ENCODE measurements at places on chromosomes 5 and 9.

- no peak for DNase-seq
Observed at GRCh38 chr9:129185991-129186390, 7.9 kb upstream of the IER5L start.

DNA sequence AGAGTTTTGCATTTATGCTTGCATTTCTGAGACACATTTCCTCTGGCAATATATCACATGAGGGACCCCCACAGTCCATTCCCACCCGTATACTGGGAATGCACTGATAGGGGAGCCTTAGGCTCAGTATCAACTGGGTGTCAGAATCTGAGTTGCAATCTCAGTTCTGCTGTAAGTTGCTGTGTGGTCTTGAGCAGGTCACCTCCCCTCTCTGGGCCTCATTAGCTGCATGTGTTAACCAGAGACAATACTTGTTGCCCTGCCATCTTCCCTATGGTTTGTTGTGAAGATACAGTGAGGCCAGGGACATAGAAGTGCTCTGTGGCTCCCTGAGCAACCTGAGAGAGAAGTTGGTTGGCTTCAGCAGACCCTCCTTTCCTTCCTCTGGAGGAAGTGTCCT lies 55.7 kb upstream of the TGFBR1 start:
- DNase-seq, result no peak

DNA sequence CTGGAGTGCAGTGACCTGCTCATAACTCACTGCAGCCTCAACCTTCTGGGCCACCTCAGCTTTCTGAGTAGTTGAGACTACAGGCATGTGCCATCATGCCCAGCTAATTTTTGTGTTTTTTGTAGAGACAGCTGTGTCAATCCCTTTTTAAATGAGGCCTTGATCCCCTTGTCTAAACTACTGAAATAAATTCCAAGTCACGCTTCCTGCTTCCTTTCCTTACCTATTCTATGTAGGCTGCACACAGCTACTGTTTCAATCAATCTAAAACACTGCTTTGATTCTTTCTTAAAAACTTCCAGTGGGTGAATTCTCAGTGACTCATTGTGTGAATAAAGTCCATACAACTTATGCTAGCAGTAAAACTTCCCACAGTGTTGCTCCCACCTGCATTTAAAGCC lies 2.9 kb upstream of the C7 start:
- DNase-seq, result no peak

DNA sequence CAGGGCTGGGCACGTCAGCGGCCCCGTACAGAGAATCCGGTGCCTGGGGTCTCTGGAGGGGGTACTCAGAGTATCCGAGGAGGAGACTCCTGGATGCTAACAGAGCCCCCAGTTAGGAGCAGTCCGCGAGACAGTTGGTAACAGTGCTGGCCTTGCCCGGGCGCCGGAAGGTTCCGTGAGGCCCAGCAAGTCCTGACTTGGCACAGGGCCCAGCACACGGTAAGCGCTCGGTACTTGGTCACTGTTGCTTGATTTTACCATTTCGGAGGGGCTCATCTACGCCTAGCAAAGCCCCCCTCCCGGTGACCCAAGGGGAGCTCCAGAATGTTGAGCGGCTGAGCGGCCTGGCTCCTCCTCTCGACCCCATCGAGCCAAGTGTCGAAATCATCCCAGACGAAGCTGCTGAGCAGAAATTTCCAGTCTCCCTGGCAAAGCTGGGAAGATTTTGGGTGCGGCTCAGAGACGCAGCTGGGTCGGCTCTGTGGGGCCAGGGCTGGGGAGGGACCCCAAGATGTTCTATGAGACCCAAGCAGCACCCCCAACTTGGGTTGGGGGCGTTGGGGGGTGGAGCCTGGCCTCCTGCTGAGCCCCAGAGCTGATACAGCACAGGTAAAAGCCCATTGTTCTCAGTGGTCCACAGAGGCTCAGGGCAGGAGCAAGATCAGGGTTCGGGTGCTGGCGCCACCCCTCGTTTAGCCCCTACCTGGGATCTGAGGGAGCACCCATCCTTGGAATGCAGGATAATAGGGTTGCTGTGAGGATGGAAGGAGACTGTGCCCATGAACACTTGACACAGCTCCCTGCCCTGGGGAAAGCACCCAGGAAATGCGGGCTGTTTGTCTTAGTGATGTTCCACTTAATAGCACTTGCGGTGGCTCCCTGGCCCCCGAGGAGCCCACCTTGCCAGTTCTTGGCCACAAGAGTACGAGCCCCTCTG lies 137.2 kb downstream of the C9orf50 start:
- DNase-seq, result peak; percentile 95

DNA sequence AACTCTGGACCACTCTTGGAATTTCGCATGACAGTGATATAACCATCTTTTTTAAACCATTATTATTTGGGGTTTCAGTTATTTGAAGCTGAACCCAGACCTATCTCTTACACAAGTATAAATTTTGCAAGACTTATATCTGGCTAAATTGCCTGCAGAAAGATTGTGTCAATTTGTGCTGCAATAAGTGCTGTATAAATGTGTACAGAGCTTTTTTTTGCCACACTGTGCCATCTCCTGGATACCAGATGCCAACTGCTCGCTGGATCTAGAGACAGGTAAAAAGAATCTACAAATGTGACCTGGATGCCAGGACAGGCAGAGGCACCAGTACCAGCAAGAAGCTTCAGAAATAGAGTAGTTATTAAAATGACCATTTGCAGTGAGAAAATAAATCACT lies 25.9 kb upstream of the TTC39B start:
- DNase-seq, result no peak

DNA sequence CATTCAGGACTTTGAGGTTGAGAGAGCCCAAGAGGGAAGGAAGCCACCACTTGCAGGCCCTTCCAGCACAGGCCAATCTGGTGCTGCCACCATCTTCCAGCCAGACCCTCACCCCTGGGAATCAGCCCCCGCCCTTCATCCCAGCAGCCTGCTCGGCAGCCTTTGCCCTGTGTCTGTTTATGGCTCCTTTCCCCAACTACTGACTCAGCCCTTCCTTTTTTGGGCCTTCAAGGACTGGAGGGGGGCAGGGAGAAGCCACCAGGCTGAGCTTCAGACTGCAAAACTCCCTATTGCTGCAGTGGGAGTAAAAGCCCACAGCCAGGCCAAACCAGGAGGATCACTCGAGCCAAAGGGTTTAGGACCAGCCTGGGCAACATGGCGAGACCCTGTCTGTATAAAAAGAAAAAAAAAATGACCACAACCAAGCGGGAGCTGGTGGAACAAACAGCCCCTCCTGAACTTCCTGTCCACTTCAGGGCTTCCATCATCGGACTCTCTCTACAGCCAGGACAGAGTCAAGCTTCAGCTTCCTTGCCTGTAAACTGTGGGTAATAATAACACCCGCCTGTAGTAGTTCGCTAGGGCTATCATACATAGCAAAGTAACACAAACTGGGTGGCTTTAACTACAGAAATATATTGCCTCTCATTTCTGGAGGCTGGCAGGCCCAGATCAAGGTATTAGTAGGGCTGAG lies 85.9 kb upstream of the IL17B start:
- peak; percentile 67 for DNase-seq
